ENCODE measurements at places on chromosomes 1 and 21. TPM values are rescaled to one million over a fixed set of nuclear protein-coding genes. Genes with fewer than 3 reads are reported as not detected.

CLCA4 gene
- 0.21 TPM for total RNA-seq

DCST2 gene
- 0.56 TPM for total RNA-seq

CYP4A22 gene
- not detected for total RNA-seq

RAB42 gene
- 1.3 TPM for total RNA-seq

CRYAA gene
- not detected for total RNA-seq

KIF2C gene
- 0.97 TPM for total RNA-seq

RPTN gene
- total RNA-seq, result not detected

A3GALT2 gene
- total RNA-seq, result not detected

KRTAP24-1 gene
- not detected for total RNA-seq

NCF2 gene
- total RNA-seq, result 2.3 TPM

OR2AK2 gene
- total RNA-seq, result not detected

F5 gene
- total RNA-seq, result not detected
